ENCODE measurements at places on chromosomes 13 and 19.

GRCh38 chr19:14354445-14354844 is 26.8 kb upstream of the ADGRE5 start:
- DNase-seq: no peak

GRCh38 chr13:76886005-76886291 is 257 bp downstream of the KCTD12 start:
- DNase-seq: no peak

GRCh38 chr19:9868983-9869617 is 34.0 kb downstream of the PIN1 start:
- DNase-seq: no peak

DNA sequence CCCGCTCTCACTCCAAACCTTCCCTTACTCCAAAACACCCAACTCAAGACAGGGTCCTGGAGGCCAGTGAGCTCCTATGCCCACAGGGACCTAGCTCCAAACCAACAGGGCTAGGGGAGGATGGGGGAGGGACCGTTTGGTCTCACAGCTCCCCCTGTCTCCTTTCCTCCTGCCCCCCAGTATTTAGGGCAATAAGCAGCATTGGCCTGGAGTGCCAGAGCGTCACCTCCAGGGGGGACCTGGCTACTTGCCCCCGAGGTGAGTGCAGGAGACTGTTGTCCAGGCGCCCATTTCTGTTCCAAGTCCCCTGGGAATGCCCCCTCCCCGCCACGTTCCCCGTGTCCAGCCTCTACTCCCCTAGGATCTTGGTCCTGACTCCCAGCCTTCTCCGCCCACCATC is 792 bp downstream of the RETN start:
- no peak for DNase-seq

DNA sequence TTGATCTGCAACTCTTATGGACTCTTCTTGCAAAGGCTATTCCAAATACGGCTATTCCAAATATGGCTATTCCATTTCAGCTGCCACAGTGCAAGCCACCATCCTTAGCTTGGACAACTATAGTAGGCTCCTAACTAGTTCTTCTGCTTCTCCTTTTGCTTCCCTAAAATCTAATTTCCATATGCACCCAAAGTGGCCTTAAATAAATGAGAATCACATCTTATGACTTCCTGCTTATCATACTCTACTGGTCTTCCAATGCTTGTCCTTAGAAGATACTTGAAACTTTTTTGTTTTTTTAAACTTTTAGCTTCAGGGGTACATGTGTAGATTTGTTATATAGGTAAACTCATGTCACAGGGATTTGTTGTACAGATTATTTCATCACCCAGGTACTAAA is 4.9 kb downstream of the UCHL3 start:
- DNase-seq: no peak
